Bronchial smooth muscle cell (primary cell): ENCODE measurements at places on chromosomes 4 and X. TPM values are rescaled to one million over a fixed set of nuclear protein-coding genes. Genes with fewer than 3 reads are reported as not detected.

Gene ARSH
- not detected in 2 replicates for total RNA-seq

Gene DACH2
- total RNA-seq = under 0.01 TPM in 1 of 2 replicates, not detected in the other

Gene SSX2
- total RNA-seq = not detected in 2 replicates

Gene AREG
- total RNA-seq = 0.16 and 0.26 TPM in 2 replicates

Gene FGF16
- total RNA-seq = 0.09 and 0.32 TPM in 2 replicates

Gene CPLX1
- total RNA-seq = not detected in 2 replicates

Gene RTL3
- under 0.01 TPM in 1 of 2 replicates, not detected in the other for total RNA-seq

Gene SLC34A2
- total RNA-seq = not detected in 2 replicates

Gene PWWP3B
- total RNA-seq = under 0.01 TPM in 1 of 2 replicates, not detected in the other

Gene ETDB
- total RNA-seq = not detected in 2 replicates

Gene TEX13C
- total RNA-seq = not detected in 2 replicates
